ENCODE measurements at places on chromosomes 7 and 10.

DNA sequence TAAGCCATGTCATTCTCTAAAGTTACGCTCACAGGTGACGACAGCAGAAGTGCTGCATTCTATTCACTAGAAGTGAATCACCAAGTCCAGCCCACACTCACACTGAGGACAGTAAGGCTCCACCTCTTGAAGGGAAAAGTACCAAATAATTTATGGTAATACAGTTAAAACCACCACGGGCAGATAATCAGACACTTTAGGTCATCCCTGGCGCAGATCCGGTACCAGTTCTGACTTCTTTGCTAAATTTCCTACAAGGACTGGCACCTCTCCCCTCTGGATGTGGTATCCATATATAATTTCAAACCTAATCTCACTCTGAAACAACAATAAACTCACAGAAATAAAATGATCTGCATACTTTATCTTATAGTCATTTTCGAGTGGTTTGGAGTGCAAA, 954.7 kb upstream of the GHITM start:
- DNase-seq = no peak

DNA sequence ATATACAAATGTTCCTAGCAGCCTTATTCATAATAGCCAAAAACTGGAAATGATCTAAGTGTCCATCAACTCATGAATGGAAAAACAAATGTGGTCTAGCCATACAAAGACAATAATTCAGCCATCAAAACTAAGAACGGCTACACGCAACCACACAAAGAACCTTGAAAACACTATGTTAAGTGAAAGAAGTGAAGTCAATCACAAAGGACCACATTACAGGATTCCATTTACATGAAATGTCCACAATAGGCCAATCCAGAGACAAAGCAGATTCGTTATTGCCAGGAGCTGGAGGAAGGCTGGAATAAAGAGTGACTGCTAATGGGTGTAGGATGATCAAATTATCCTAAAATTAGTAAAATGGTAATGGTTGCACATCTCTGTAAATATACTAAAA, 21.1 kb downstream of the MKRN1 start:
- no peak for DNase-seq

- no peak for DNase-seq
These were observed 560.9 kb downstream of the DNAJB6 start for GRCh38 chr7:157897681-157898080.

DNA sequence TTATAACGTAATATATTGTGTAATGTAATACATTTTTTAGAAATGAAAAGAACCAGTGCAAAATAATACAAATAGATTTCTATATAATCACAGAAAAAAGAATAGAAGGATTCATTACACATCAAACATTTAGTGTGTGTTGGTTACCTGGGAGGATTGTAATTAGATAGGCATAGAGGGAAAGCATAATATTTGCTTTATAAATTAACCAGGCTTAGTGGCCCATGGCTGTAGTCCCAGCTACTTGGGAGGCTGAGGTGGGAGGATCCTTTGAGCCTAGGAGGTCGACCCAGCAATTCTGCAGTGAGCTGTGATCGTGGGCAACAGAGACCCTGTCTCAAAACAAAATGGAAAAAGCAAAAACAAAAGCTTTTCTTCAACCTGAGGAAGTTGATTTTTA, 5.0 kb upstream of the CNOT4 start:
- DNase-seq = no peak

- no peak for DNase-seq
These were observed 82.5 kb upstream of the CREB5 start for GRCh38 chr7:28329661-28330363.

GRCh38 chr10:86330778-86331763, 35.5 kb downstream of the GRID1 start:
- no peak for DNase-seq

- DNase-seq = no peak
These were observed 85.0 kb downstream of the SGMS1 start for GRCh38 chr10:50538555-50539398.

GRCh38 chr10:59276133-59276532, 86.2 kb downstream of the FAM13C start:
- no peak for DNase-seq

All from HS-5 (cell line).